ENCODE measurements at places on chromosomes 6 and 20.
A peak's percentile ranks its signal among the peaks of the same experiment; 100 is the strongest.

DNA sequence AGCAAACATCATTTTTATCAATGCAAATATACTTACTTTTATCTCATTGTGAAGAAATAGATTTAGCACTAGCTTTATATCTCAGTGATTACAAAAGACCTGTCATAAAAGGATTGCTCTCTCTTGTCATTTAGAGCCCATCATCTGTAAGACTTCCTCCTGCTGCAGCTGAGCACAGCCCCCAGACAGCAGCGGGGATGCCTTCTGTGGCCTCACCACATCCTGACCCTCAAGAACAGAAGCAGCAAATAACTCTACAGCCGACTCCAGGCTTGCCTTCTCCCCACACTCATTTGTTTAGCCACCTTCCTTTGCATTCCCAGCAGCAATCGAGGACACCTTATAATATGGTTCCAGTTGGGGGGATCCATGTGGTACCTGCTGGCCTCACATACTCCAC lies 127.0 kb upstream of the EDN1 start:
- DNase-seq: no peak

GRCh38 chr20:25483431-25484132 lies 76.1 kb downstream of the GINS1 start:
- no peak for DNase-seq

DNA sequence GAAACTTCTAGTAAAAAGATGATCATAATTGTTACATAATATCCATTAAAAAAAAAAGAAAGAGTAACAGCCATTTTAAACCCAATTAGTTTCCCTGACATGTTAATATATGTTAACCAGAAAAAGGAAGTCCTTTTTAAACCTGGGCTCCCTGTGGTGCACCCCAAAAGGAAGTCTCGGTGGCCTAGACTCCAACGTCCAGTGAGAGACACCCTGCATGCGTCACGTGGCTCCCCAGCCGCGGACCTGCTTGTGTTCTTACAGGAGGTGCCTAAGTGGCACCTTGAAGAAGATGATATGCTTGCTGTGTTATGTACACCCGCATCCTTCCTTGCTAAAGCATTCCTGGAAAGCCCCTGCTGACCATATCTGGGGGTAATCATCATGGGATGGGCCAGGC lies 50.1 kb downstream of the FOXC1 start:
- DNase-seq: no peak

- no peak for DNase-seq
Observed at GRCh38 chr20:62734881-62735280, 26.2 kb downstream of the NTSR1 start.

DNA sequence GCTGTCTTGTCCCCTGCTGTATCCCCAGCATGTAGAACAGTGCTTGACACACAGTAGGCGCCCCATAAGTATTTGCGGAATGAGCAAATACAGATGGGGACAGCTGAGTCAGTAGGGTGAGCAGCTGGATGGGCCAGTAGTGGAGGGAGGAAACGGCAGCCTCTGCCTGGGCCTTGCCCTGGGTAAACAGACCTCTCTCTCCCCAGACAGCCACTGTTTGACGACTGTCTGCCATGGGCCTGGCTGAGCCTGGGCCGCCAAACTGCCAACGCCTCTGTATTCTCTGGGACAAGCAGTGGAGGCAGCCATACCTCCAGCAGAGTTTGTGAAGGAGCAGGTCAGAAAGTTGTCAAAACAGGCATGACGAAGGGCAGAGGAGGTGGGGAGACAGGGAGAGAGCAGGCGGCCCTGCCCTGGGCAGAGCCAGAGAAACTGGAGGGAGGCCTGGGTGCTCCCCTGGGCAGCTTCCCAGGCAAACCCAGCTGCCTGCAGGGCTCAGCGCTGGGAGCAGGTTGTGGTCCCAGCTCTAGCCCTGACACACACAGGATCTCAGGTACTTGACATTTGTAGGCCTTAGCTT lies 15.2 kb downstream of the HNF4A start:
- no peak for DNase-seq

DNA sequence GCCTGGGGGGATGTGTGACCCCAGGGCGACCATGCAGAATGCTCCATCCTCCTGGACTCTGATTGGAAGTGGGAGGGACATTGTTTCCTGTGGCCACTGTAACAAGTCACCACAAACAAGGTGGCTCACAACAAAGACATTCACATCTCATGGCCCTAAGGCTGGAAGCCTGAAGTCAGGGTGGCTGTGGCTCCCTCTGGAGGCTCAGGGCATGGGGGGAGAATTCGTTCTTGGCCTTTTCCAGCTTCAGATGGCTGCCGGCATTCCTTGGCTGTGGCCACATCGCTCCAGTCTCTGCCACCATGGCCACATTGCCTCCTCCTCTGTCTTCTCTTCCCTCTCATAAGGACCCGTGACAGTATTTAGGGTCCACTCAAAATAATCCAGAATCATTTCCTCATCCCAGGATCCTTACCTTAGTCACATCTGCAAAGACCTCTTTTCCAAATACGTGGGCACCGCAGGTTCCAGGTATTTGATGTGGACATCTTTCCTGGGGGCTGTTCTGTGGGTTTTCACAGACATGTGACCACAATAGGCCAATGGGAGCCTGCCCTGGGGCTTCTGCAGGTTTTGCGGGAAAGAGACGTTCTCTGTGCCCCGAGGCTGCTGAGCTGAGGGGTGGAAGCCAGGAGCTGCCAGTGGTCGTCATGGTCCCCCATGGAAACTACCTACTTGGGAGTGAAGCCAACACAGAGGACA lies 249.3 kb downstream of the PREX1 start:
- no peak for DNase-seq

DNA sequence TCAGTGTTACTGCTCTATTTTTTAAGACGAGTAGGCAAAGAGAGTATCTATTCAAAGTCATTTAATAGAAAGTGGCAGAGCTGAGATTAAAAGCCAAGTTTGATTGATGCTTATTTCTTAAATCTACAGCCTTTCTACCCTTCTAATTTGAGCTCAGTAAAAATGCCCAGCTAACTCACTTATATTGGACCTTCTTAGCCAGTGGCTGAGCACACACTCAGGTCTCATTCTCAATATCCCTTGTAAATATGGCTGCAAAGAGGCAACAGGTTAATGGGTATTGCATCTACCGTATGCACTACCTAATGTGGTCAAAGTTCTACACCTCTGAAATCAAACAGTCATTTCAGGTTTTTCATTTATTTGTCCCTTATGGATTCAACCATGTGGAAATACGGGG lies 6.7 kb downstream of the PKIB start:
- DNase-seq: no peak

DNA sequence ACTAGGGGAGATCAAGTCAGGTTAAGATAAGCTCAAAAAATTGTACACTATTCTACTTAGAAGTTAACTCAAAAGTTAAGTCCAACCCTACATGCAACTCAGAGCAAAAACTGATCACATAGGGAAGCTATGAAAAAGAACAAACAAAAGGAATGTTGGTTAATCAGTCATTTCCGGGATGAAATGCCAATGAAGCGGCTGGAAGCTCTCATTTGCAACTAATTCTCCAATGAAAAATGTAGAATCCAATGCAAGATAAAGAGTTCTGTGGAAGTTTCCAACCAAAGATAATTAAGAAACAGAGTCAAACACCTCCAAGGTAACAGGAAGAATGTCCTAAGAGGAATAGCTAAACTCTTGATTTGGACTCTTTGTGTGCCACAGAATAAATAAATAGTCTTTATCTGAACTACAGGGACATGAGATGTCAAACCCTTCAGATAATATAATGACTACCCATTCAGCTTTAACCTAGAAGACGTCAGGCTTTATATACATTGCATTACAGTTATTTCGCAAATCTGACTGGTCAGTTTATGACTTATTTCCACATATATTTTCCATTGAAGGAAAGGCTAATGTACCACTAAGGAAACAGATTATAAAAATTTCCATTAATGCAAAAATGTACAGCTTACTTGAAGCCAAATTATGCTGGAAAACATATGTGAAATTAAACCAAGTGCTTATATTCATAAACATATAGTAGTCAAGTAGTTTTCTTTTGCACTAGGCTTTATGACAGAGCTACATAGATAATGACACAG lies 48.0 kb upstream of the DST start:
- DNase-seq: peak; percentile 78

GRCh38 chr6:12896208-12896733 lies 179.7 kb downstream of the PHACTR1 start:
- DNase-seq: no peak

DNA sequence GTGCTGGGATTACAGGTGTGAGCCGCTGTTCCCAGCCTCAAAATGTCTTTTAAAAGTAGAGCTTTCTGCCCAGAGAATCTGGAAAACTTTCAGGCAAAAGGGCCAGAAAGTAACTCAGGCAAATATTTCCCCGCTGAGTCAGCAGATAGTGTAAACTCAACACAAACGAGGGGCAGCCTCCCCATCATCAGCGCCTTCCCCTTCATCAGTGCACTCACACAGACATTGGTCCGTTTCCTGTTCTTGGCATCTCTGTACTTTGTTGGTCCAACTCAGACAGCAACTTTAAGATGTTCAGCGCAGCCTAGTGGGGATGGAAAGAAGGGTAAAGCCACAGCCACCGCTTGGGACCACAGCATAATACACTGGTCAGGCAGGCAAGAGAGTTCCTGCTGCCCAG lies 69.5 kb downstream of the CSE1L start:
- DNase-seq: no peak
